ENCODE measurements at places on chromosomes 2 and 18.

DNA sequence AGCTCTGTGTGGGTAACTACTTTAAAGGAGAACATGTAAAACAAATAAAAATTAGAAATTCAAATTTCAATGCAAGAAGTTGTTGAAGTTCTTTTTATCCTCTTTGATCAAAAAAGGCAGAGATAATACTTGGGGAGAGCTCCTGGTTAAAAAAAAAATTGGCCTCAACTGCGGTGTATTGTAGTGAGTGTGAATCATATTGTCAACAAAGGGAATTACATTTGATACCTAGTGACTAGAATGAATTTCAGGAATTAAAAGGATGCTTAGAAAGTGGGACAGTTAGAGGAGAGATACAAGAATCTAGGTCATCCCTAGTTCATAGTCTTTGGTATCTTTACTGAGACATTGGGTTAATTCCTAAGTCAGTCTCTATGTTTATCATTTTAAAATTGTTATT is 473.0 kb downstream of the CCDC85A start:
- DNase-seq, result no peak

GRCh38 chr18:56067969-56068671 is 480.1 kb upstream of the TCF4 start:
- DNase-seq, result peak; percentile 78

DNA sequence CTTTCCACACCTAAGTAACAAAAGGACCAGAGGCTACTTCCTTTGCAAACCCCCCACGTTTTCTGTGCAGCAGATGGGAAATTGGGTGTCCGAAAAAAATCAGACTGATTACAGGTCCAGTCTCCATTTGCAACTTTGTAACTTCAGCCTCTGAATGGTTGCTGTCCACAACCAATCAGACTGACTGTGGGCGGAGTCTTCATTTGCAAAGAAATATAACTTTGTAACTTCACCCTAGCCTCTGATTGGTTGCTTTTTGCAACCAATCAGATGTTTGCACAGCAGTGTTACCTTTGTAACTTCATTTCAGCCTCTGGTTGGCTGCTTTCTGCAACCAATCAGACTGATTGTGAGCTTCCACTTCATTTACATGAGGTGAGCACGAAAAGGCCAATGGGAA is 27.8 kb upstream of the CACNB4 start:
- no peak for DNase-seq

DNA sequence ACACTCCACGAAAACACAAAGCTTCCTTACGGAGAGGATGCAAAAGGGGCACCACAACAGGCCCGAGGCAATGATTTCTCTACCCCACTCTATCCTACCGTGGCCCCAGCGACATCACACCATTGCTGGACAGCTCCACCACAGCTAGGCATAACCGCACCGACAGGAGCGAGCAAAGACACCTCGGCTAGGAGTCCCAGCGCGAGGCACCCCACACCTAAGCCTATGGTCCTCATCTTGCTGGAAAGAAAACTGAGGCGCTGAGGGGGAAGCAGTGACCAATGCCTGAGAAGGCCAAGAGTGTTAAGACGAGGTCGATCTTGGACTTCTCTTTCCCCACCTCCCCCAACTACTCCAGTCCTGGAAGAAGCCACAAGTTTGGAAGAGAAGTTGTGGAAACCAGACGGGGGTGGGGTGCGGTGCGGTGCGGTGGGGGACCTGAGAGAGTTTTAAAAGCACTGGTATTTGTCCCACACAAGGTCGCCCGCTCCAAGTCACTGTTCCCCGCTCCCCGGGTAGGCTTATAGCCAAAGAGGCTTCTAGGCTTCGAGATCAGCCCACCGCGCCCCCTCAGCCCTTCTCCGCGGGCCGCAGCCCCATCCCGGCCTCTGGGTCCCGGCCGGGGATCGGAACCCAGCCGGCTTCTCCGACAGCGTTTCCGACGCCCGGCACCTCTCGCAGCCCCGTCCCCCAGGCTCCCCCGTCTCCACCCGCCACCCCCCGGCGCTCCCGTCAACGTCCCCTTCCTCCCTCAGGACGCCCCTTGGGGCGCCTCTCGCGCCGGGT is 766 bp downstream of the PDE6D start:
- peak; percentile 32 for DNase-seq

- DNase-seq, result no peak
These were observed 208.6 kb upstream of the APCDD1 start for GRCh38 chr18:10245846-10246175.

DNA sequence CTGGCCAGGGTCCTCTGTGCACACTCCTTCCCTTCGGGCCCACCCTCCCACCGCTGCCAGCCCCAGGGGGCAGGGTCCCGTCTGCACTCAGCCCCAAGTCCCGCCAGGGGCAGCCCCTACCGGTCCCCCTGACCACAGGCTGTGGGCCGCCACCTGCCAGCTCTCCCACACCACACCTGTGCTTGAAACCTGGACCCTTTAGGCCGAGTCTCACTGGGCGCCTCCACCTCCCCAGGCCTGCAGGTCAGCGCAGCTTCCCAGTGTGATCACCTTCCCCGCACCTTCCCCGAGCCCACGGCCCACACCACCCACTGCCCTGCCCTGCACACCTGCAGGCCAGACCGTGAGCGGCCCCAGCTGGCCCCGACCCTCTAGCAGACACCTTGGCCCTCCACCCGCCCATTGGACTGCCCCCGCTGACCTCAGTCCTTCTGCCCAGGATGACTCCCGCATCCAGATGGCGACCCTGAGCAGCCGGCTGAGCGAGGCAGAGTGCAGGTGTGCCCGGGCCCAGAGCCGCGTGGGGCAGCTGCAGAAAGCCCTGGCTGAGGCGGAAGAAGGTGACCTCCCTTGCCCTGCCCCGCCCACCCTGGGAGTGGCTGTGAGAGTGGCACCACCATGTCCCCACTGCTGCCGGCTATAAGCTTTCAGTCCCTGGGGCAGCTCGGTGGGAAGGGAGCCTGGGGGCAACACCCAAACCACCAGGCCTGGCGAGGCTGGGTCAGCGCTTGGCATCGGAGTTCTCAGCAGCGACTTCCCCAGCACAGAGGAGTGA is 31.3 kb upstream of the SNED1 start:
- DNase-seq, result peak; percentile 19

GRCh38 chr2:23497063-23497462 is 112.1 kb downstream of the KLHL29 start:
- DNase-seq, result peak; percentile 70

- DNase-seq, result no peak
These were observed 109.7 kb upstream of the PKDCC start for GRCh38 chr2:41937921-41938708.

DNA sequence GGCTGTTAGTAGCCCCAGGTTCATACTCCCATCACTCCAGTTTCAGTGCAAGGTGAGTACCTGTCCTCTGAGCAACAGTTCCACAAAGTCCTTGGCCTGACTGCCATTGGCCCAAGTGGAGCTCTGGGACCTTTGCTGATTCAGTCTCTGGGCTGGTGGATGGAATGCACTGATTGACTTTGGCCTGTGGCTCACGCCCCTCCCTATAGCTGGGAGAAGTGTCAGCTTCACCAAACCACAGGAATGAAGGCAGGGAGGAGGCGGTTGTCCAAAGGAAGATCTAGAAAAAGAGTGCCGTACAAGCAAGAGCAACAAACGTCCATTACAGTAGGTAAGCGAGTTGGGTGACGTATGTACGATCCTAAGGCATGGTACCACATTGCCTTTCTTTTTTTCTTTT is 34.0 kb downstream of the QPCT start:
- DNase-seq, result no peak

DNA sequence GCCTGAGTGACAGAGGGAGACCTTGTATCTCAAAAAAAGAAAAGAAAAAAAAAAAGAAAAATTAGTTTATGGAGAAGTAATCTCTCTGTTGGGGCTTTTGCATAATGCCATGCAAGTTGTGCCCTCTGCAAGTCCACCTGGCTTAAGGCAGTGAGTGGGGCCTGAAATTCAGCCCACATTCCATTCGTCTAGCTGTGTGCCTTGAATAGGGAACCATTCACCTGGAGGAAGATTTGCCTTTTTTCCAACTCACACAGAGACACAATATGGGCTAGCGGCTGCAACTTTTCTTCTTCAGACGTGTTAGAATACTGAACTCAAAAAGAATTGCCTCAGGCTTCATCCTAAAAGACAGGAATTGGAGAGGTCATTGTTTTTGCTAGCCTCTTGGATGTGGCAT is 160.0 kb upstream of the STON1 start:
- no peak for DNase-seq

DNA sequence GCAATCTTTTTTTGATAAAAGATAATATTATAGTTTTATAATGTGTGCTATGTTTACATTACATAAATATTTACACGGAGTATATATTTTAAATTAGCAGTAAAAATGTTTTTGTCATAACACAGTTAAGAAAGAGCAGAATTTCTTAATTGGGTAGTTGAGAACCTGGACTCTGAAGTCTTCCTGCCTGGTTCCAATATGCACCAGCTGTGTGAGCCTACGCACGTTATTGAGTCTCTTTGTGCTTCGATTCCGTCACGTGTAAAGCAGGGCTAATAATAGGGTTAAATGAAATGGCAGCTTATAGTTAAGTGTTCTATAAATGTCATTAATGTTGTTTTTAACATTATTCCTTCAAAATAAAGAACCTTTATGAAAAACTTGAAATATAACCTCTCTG is 1.2 kb upstream of the CCDC88A start:
- no peak for DNase-seq

- DNase-seq, result no peak
These were observed 37.9 kb downstream of the LNPK start for GRCh38 chr2:175964195-175964594.

DNA sequence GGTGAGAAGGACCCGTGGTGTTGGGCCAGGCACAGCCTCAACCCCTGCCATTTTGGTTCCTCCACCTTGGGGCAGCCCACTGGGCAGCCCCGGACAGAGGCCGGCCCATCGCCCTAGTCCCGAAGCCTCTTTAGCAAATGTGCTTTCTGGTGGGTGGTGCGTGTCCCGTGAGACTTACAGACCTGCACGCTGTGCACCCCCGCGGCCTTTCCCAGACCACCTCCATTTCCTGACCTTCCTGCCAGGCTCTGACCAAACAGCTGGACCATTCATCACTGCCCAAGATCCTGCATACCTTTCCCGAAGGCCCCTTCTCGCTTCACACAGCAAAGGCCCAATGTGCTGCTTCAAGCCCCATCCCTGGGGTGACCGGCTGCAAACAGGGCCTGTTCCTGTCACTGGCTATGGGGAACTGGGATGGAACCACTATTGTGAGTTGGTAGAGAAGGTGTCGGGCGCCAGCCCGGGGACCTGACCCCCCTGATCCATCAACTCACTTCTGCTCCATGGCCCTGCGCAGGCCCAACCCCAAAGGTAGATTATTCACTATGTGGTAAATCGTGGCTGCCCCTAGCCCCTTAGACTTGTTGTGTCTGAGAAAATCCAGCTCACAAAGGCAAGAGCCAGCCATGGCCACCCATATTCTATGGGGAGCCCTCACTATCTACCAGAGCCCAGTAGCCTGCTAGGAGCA is 341.0 kb downstream of the EIPR1 start:
- DNase-seq, result no peak

DNA sequence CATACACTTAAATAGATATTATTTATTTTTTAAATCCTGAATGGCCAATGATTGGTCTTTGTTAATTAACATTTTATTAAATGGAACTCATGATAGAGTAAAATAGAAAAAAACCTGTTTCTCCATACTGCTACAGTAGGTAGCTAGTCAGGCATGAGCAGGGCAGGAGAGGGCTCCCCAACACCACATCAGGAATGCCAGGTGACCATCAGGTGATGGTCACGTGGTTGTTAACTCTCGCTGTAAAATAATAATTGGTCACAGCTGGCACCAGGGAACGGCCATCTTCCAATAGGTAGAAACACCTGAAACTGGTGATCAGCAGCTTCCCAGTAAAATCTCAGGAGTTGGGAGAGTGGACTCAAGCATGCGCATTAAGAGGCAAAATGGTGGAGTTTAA is 172.2 kb downstream of the MEIS1 start:
- no peak for DNase-seq

- DNase-seq, result no peak
These were observed 224.1 kb downstream of the LRP1B start for GRCh38 chr2:141906678-141907077.

DNA sequence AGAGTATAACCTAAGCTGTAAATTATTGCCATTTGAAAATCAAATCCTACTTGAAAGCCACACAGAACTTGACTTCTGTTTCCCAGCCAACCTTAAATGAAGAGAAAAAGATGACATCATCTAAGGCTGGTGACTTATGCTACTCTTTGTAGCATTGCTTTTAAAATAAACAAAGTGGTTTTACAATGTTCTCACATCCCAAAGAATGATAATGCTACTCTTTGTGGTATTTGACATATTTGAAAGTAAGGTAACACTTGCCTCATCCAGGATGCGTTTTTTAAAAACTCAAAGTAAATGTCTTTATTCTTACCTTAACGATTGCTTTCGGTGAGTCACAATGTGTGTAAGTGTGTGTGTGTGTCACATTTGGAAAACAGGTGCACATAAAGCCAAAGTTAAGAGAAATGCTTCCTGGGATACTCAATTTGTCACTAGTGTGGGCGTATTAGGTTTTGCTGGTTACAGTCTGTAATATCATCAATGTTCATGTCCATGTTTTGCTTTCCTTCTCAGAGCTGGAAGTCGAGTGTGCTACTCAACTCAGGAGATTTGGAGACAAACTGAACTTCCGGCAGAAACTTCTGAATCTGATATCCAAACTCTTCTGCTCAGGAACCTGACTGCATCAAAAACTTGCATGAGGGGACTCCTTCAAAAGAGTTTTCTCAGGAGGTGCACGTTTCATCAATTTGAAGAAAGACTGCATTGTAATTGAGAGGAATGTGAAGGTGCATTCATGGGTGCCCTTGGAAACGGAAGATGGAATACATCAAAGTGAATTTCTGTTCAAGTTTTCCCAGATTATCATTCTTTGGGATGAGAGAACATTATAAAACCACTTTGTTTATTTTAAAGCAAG is 2.6 kb downstream of the PMAIP1 start:
- DNase-seq, result no peak

DNA sequence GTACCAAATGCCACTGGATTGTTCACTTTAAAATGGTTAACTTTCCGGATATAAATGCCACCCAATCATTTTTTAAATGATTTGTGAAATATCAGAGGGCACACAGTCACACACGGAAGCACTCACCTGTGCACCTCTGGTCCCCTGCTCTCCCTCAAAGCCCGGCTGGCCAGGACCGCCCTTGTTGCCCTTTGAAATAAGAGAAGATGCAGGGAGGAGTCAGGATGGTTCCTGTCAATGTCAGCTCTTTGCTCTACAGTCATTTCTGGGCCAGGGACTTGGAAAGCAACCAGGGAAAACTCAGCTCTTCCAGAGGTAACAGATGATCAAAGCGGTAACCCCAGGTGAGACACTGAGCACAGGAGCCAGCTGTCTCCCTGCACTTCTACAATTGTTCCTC is 60.7 kb downstream of the COL6A3 start:
- DNase-seq, result no peak
